ENCODE measurements at places on chromosomes 2 and 18.

- DNase-seq, result peak; percentile 66
Measured at GRCh38 chr2:130372055-130372832, 16.4 kb downstream of the PTPN18 start.

DNA sequence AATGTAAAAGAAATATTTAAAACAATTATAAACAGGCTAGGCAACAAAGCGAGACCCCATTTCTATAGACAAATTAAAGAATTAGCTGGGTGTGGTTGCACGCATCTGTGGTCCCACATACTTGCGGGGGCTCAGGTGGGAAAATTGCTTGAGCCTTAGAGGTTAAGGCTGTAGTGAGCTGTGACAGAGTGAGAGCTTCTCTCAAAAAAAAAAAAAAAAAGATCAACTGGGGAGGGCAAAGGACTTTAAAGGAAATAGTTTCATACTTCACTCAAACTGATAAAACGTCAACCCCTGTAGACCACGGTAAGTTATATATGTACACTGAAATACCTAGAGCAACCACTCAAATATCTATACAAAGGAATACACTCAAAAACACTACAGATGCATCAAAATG lies 37.5 kb downstream of the MGAT4A start:
- no peak for DNase-seq

DNA sequence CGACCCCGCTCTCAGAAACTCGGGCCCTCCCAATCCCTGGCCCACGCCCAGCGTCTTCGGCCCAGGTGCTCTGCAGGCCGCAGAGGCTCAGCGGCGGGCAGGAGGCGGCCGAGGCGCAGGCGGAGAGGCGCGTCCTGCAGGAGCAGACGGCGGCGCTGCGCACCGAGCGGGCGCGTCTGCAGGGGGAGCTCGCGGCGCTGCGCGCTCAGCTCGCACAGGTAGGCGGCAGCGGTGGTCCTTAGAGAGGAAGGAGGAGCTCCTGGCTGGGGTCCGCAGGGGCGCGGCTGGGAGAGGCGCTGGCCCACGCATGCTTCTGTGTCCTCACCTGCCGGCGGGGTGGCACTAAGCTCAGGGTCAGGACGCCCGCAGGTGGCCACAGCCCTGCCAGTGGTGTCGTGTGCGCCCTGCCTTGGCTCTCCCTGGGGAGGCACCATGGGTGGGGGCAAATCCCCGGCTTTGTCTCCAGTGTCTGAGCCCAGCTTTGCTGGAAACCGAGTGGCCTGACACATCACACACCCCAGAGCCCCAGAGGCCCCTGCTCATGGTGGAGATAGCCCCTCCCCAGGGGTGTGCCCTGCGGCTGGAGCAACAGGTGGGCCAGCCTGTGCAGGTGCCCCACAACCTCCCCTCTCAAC lies 14.9 kb upstream of the SNED1 start:
- peak; percentile 23 for DNase-seq

- DNase-seq, result no peak
Measured at GRCh38 chr2:211673133-211673905, 865.3 kb downstream of the ERBB4 start.

- DNase-seq, result no peak
Measured at GRCh38 chr2:24881623-24882022, 38.4 kb downstream of the ADCY3 start.

DNA sequence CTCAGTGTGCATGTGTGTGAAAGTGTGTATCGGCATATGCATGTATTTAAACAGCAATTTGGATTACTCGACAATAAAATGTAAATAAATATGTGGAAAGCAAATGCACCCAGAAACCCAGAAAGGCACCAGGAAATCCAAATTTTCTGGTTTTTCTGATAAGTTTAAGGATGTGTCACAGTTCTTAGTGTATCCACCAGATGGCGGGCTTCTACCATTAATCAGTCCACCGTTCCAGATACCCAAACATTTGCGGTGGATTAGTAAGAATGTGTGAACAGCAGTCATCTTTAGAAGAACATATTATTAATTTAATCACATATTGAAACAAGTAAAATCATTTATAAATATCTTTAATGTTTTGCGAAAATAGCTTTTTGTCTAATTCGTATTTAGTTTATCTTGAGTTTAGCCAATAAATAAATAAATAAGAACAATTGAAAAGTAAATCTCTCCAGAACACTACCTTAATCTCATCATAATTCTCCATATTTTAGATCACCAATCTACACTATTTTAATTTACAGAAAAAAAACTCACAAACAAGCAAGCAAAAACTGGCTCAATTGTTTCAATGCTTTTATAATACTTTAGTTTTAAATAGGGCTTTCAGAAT lies 298.9 kb downstream of the DSEL start:
- peak; percentile 7 for DNase-seq

GRCh38 chr2:200369886-200370285 lies 63.4 kb downstream of the SPATS2L start:
- DNase-seq, result no peak

GRCh38 chr18:61748004-61748403 lies 144.8 kb downstream of the RNF152 start:
- no peak for DNase-seq

DNA sequence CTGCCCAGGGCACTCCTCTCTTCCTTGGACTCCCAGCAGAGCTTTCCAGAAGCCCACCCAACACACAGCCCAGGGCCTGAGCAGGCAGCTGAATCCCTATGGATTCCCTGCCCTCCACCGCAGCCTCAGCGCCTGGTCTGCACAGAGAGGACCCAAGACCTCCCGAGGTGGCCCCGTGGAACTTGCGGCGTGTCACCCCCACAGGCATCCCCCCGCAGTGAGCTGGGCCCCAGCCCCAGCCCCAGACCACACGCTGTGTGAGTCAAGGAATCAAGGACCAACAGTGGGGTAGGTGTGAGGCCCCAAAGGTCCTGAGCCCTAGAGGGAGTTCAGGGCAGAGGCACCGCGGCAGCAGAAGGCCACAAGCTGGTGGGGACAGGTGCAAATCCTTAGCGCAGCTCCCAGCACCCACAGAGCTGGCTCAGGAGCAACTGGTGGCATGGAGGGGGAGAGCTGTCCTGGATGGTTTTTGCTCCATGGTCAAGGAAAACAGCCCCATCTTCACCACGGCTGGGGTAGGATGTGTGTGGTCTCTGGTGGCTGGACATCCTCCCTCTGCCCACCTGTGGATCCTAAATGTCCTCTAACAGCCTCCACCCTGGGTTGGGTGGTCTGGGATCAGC lies 8.5 kb downstream of the HS6ST1 start:
- DNase-seq, result no peak

DNA sequence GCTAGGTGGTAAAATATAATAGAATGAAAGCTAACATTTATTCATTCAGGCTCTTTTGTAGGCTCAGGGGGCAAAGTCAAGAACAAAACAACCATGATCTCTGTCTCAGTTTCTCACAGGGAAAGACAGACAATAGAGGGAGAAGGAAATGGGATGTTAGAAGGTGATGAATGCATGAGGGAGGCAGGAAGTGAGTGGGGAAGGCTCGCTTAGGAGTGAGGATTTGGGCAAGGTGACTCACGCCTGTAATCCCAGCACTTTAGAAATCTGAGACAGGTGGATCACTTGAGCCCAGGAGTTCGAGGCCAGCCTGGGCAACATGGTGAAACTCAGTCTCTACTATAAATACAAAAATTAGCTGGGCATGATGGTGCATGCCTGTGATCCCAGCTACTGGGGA lies 88.4 kb downstream of the CTIF start:
- DNase-seq, result no peak

GRCh38 chr18:36667811-36668210 lies 161.0 kb downstream of the TPGS2 start:
- no peak for DNase-seq

DNA sequence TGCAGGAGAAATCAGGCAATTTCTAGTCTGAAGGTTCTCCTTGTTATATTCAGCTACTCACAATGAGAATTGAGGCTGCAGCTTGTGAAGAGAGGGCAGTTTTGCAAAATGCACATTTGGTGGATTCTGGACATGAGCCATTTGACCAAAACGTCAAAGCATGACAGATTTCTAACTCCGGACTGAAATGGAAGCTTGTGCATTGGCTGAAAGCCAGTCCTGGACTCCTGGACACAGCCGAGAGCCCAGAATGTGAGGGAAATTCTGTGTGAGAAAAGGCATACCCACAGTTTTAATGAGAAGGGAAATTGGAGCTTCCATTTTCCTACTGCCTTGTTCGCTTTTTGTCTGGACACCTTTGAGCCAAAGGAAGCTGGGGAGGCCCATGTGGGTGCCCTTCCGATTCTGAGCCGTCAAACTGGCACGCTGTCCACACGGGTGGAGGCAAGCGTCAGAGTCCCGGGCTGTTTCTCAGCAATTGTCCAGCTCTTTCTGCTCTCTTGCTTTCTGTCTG lies 23.7 kb upstream of the ROCK2 start:
- no peak for DNase-seq

DNA sequence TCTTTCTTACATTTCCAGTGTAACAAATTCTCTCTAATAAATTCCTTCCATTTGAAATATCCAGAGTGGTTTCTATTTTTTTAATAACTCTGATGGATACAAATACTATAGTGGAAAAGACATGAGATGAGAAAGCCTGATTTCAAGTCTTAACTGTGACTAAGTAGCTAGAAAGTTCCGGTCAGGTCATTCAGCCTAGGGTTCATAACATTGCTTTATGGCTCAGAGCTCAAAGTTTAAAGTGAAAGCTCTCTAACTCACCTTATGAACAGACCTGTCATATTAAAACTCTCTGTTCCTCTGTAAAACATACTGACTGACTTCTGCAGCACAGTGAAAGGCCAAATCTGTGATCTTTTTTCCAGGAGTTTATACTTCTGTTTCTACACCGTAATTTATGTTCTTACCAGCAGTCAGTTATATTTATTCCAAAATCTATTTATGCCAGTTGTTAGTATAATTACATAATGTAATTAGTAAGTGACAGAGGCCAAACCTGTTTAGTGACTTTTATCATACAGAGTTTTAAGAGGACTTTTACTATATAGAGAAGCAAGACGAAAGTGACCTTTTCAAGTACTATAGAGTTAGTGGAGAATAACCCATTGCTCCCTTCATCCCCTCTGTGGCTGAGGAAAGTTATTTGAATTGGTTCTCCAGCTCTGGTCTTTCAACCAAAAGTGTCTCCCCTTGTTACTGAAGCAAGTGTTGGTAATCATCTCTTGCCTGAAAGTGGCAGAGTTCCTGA lies 118.8 kb upstream of the PDE1A start:
- DNase-seq, result no peak

- DNase-seq, result no peak
Measured at GRCh38 chr2:109607766-109608165, 6.0 kb downstream of the SEPTIN10 start.

DNA sequence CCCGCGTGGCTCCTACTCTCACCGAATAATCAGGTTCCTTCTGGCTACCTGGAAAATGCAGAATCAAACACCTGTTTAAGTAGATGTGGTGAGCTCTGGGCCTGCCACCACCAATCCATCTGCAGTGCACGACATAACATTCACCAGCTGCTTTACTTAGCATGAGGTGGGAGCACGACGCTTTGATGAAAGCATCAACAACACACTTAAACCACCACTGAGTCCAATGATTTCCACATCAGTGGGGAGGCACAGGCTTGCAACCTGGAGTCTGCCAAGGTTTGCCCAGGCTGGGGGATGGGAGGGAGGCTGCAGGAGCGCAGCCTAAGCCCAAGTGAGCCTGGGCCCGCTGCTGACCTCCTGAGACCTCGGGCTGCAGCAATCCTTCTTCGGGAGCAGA lies 415.5 kb downstream of the MEIS1 start:
- no peak for DNase-seq

DNA sequence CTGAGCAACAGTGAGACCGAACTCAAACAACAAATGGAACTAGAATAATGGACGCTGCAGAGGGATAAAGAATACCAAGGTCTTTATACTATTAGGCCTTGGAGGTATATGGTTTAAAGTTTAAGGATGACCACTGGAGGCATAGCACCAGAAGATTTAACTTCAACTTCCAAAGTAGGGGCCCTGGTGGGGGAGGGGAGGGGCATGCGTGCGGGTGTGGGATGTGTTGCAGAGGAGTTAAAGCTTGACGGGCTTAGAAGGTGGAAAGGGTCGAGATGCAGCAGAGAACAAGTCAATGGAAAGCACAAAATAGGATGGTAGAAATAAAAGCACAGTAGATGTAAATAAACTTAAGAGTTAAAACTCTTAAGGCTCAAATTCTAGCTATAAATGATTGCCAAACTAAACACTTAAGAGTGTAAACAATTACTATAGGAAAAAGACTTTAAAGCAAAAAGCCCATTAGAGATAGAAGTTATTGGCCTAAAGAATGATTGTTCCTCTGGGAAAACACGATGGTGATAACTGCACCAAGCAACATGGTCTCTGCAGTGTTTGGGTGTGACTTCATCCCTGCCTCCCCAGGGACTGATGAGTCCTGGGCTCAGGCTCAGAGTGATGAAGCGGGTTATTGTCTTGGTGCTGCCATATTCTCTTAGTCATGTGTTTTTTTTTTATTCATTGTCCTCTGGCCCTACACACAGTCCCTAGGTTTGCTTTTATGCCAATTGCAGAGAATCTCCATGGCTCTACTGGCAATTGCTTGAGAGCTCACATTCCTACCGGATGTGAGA lies 13.0 kb downstream of the RRM2 start:
- DNase-seq, result no peak

DNA sequence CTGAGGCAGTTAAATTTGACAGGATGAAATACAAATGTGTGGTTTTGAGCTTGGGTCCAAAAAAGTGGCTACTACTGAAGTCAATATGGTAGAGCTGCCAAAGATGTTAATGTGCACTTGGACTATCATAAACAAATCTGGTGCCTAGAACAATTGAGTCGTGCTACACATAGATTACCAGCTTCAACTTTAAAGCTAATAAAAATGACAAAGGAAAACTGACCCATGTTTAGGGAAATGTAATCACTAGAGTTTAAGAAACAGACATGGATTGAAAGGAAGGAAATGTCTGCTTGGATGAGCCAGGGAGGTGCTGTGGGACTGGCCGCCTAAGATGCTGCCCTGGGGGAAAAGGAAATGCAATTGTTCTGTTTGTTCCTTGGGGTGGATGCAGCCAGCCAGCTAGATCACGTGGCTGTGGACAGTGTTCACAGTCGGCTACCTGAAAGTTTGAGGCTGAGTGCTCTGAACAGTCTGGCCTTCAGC lies 36.6 kb downstream of the CYB5A start:
- no peak for DNase-seq

DNA sequence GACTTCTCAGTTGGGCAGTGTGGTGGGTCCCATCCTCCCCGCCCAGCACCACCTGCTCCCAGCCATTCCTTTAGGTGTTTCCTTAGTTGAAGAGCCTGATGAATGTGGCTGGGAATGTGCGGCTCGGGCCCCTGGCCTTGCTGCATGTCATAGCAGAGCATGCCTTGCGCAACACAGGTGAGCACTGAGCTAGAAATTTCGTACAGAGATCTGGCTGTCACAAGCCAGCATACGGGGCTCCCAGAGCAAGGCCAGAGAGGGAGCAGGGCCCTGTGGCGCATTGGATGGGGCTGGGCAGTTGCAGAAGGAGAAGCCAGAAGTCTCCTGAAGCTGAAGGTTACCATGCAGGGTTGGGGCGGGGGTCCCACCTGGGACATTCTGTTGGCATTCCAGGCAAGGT lies 129.7 kb downstream of the WDSUB1 start:
- DNase-seq, result no peak

All from KG1 (cell line).